ENCODE measurements at places on chromosomes 3 and 15.

DNA sequence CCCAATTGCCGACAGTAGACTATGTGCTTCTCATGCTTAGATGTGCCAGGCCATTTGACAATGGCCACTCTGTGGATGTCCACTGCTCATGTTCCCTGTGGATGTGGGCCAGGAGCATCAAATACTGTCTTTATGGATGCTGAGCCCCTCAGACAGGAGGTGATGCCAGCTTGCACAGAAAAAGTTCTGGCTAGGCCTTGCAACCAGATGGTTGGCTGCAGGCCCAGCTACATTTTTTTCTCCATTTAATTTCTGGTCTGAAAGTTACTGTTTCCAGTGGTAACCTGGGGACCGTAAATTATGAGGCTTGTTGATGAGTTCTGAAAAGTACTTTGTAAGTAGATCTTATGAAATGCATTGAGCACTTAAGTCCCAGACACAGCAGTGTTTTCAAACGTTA is 228.5 kb downstream of the CHL1 start:
- no peak for DNase-seq

DNA sequence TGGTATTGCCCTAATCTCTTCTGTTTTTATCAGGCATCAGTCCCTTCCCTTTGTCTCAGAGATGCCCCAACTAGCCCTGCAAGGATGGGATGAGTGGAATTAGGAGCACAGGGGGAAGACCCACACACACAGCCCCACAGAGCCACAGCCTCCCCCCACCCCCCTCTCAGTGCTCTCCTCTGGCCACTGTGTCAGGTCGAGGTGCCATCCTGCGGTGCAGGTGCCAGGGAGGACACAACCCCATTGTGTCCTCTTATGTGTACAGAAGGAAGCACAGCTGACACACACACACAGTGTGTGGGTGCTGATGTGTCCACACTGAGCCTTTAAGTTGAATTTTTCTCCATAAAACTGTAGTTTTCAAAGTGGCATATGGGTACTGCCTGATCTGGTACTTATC is 534.5 kb downstream of the OCA2 start:
- no peak for DNase-seq

DNA sequence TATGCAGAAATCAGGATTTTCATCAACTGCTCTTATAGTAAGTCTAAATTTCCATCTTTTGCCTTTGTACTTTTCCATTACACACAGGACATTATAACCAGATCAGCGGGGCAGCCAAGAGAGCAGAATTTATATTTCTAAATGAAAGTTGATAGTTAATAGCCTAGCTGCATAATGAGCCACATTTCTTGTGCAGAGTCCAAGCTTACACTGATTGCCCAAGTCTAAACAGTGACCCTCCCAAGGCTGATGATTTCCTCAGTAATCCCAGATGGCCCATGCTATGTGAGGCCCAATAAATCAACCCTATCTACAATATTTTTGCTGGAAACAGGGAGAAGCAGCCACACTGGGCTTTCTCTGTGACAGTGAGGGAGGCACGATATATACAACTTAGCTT is 475.8 kb upstream of the KCNMB2 start:
- no peak for DNase-seq

DNA sequence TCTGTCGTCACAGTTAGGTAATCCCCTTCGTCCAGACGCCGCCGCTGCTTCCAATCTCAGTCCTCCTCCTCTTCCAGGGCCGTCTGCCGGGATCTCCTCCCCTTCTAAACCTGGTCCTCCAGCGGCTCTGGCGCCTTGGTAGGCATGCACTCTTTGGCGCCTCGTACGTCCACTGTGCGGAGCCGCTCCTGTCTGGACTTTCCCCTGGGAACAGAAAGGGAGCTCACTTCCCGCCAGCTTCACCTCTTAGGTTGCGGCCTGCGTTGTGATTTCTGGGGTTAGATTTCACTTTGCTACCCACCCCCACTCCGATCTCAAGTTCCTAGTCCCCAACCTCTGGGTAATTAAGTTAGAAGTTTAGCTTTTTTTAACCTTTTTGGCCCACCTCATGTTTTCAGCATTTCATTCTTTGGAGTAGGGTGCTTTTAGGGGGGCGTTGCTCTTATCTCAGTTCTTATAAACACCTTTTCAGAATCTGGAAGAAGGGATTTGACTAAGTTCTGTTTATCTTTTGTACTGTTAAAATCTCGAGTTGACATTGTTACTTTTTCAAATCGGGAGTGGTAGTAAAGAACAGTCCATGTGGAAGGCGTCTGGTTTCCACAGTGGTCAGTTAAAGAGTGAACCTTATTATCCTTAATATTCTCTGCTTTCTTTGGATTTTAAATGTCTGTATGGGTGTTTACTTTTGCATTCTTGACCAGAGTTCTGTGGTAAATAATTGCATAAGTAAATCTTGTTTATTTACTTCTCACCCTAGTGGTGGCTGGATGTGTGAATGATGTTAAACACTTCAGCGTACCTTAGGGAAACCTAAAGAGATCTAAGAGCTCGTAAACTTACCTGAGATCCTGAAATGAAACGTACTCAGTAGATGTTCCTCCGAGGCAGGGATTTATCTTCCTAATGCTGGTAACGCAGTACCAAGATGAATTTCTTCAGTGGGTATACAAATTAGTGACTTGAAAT is 611 bp downstream of the CTDSPL2 start:
- DNase-seq = peak; percentile 26

GRCh38 chr3:131998027-131998426 is 36.8 kb downstream of the CPNE4 start:
- DNase-seq = no peak
